ENCODE measurements at places on chromosomes 12 and 14.

DNA sequence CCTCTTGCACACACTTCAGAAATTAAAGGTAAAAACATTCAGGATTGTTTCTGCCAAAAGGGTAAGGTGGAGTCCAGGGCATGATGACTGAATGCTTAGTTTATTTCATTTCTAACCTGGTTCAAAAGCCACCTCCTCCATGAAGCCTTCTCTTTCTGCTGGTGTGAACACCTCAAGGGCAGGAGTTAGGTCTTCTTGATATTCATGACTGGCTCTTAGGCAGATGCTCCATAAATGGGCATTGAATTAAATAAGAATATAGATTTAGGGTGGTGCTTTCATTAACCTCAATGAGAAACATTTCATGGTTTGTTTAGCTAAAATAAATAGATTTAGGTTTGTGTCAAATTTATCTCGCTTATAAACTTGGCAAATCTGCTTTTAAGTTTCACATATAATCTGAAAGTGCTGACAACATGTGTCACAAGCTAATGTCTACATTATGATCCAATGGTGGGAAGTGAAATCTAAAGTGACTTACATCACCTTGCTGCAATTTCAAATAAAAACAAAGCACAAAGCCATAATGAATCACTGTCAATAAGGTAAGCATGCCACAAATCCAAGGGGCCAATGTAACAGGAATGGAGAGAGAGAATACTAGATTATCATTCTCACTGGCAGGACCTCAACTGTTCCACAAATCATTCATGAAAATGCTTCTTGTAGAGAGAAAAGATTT lies 72.7 kb upstream of the GRIP1 start:
- no peak for DNase-seq

DNA sequence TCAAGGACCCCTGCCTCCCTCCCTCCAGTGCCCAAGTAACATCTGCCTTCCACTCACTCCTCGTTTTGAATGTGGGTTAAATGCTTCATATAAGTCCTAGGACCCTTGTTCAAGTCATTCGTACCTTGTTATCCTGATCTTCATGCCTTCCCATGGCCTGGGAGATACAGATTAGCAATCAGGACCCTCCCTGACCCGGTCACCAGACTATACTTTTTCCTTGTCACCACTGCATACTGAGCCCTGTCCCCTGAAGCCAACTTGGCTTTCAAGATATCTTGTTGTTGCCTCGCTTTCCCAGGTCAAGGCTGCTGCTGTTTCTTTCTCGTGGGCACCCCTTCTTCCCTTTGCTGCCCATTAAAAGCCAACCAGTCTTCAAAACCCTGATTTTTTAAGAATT lies 208.5 kb downstream of the ANO2 start:
- DNase-seq: no peak

DNA sequence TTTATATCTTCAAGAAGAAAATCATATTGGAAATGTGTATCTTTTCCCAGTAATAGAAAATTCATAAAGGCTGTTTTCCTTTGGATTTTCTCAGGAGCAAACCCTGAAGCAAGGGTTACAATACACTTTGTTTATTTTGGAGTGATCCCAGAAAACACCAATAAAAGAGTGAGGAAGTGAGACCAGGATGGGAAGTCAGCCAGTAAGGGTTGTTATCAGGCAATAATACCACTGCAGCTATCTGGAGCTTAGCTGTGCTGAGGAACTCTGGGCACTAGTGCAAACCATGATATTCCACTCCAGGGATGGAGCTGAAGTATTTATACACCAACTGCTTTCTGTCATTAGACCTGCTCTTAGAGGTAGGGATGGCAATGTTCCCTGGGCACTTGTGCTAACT lies 1002.3 kb downstream of the FLRT2 start:
- no peak for DNase-seq

DNA sequence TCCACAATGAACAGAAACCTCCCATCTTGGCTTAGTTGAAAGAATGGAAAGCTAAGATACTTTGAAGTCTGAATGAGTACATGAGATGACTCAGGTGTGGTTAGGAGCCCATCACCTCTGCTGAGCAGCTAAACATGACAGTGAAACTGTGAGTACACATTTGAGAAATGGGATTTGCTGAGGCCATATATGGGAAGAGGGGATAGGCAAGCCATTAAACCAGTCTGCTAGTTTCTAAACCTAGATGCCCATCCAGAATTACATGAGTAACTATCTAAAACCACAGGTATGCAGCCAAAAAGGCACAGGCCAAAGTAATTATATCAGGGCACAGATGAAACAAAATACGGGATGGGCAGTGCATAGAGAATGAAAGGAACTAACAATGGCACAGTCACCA lies 41.2 kb downstream of the NKX2-1 start:
- DNase-seq: no peak

DNA sequence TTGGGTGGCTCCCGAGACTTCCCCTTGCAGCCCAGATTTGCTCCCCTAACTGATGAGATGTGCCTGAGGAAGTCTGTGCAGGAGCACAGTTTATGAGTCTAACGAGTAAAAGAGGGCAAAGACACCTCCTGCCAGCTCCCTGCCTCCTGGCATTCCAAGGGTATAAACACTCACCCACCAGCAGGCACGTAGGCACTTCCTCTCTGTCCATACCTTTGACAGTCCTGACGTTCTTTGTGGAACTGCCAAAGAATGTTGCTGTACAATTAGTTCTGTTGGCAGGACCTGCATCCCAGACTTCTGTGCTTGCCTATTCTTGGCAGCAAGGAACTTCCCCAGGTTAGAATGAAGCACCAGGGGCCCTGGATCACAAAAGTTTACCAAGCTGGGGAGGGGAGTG lies 889.3 kb downstream of the BCL11B start:
- DNase-seq: no peak

DNA sequence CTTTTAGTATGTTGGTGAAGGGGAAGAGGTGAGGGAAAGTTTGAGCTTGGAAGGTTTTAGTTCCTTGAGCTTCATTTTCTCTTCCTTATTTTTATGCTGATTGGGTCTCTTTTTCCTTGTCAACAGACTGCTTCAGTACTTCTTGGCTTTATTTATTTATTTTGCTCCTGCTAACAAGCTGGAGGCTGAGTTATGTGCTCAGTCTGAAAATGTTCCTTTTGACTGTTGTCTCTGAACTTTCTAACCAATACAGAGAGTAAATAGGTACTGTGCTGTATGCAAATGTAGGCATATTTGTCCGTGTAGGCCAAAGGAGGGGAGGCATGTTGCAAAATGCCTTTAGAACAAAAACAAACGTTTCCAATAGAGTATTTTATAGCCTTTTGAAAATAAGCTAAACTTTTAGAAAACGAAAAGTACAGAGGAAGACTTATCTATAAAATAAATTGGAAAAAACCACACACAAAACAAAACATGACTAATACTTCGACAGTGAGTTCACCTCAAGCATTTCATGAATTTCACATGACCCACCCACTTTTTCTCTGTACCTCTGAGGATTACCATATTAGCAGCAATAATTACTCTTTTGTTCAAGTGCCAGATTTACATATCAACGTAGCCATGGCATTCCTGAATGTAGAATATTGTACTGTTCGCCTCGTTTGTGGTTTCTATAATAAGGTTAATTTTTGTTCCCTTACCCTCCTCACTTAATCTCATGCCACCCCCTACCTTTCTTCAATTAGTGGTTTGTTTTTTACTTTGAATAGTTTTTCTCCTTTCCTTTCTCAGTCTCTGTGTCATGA lies 4.7 kb upstream of the CREBL2 start:
- DNase-seq: no peak

GRCh38 chr12:28232211-28232928 lies 42.1 kb downstream of the CCDC91 start:
- no peak for DNase-seq

DNA sequence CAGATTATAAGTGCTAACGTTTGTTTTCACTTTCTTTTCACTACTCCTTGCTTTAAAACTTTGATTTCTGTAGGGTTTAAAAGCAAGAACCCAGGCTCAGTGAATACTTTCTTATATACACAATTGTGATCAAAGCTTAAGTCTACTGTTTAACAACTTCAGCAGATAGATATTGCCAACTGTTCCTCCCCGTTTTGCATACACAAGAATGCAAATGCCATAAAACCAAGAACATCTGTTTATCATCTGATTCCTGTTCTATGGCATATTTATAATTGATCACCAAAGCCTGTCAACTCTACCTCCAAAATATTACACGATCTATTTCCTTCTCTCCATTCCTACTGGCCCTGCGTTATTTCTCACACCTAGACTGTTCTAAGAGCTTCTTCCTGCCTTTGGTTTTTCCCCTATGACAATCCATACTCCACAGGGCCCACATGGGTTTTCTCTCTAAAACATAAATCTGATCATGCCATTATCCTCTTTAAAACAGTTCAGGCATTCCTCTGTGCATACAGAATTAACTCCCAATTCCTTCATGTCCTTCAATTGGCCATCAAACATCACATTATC lies 15.9 kb downstream of the MED13L start:
- DNase-seq: no peak

- no peak for DNase-seq
Observed at GRCh38 chr12:27229367-27229766, 14.7 kb upstream of the STK38L start.

- DNase-seq: no peak
Observed at GRCh38 chr14:40684328-40684727, 922.3 kb upstream of the LRFN5 start.

- DNase-seq: no peak
Observed at GRCh38 chr14:52354242-52354641, 40.1 kb downstream of the PTGER2 start.

DNA sequence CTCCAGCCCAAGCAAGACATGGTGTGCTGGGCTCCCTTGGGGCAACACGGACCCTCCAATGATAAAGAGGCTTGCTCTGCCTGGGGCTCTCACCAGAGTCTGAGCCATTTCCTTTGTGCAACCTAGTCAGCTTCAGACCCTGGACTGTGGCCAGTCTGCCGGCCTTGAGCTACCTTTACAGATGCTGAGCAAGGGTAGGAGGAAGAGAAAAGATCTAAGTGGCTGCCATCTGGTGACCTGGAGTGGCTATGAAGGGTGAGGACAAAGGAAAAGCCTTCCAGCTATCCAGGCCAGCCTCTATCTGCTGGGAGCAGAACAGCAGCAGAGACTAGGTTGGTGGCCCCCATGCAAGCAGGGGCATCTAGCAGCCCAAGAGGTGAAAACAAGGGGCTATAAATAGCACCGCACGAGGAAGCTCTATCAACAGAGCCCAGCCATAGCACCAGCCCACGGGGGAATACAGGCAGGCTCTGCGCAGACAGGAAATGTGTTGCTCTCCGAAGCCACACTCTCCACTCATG lies 230.1 kb downstream of the FOXN3 start:
- DNase-seq: peak; percentile 44

DNA sequence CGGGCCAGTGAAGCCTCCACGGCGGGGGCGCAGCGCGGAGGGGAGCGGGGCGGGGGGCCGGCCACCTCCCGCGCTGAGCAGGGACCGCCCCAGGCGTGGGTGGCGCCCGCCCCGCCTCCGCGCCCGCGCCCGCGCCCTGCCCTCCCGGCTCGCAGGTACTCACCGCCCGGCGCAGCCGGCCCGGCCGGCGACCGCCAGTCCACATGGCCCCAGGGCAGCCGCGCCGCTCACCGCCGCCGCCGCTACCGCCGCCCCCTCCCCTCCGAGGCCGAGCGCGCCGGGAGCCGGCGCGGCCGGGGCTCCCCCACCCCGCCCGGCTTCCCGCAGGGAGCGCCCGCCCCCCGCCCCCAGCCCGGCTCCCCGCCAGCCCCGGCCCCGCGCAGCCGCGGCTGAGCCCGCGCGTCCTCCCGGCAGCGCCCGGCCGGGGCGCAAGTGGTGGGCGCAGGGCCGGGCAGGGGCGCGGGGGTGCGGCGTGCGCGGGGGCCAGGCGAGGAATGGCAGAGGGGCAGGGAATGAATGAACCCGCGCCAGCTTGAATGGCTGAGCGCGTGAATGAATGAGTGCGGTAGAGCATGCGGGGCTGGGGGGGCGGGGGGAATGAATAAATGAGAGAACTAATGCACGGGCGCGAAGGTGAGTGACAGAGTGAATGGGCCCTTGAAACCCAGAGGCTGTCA lies at the start of gene BEGAIN:
Gene BEGAIN, minus strand, starts transcription at position 332 of the 677 bp plus-strand sequence. Its CDS starts 127 bp downstream, at position 205.
- DNase-seq: no peak

DNA sequence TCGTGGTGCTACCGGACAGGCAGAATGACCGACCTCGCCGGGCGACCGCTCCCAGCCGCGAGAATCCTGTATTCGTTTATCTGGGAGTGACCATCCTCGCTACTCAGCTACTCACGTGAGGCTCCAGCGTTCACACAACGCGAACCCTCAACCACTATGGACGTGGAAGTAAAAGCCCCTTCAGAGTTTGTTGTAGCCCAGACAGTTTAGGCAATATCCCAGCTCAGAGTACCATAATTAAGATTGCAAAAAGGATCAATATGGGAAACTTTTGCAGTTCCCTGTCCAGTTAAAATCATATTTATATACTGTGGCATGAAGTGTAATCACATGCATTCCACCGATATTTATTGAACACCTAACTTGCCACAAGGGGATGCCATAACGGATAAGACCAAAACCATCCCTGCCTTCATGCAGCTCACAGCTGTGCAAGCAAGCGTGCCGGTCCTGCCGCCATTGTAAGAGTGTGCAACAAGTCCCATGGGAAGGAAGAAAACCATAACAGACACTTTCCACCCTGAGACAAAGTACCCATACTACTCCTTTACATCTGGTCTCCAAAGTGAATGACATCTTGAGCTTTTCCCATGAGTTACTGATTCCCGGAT lies 938 bp upstream of the MAX start:
- no peak for DNase-seq

DNA sequence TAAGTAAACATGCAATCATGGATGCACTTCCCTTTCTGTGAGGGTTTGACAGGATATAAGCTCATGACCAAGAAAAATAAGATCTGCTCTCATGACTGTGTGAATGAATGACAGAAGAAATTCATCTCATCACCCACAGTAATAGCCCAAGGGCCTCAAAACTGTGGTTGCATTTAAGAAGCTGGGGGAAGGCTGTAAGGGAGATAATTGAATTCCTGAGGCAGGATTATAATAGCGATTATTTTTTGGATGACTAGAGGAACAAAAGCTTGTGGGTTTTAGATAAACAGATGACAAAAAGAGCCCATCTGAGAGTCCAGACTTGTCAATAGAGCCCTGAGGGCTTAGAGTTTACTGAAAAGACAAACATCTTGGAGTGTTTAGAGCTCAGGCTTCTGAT lies 161.2 kb downstream of the NTF3 start:
- no peak for DNase-seq

- no peak for DNase-seq
Observed at GRCh38 chr14:64409126-64409920, 21.2 kb downstream of the MTHFD1 start.

GRCh38 chr12:99386907-99387306 lies 260.6 kb upstream of the GARIN6 start:
- no peak for DNase-seq

GRCh38 chr12:68158432-68158831 lies 1.1 kb downstream of the IFNG start:
- no peak for DNase-seq

DNA sequence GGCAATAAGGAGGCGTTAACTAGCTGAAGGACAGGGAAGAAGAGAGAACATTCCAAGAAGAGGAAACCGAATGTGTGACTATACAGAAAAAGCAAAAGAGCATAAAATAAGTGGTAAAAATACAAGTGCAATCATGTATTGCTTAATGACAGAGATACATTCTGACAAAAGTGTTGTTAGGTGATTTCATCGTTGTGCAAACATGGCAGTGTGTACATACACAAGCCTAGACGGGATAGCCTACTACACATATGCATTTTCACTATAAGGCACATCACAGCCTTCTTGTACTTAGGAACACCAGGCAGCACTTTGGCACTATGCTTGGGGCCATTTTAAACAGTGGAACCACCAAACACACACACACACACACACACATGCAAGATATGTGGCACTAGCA lies 299.3 kb downstream of the BCAT1 start:
- no peak for DNase-seq

- no peak for DNase-seq
Observed at GRCh38 chr14:38999949-39000348, 103.1 kb downstream of the SEC23A start.

GRCh38 chr12:29943683-29944082 lies 159.9 kb upstream of the TMTC1 start:
- no peak for DNase-seq
